H4 (cell line): ENCODE measurements at places on chromosomes 6 and 20. TPM values are rescaled to one million over a fixed set of nuclear protein-coding genes. Genes with fewer than 3 reads are reported as not detected.

GRCh38 chr6:75512591-75512990 lies 19.0 kb upstream of the FILIP1 start:
- no peak for DNase-seq

GRCh38 chr6:36912586-36912985 lies 26.8 kb downstream of the C6orf89 start:
- peak; percentile 86 for DNase-seq

- no peak for DNase-seq
Measured at GRCh38 chr20:40181676-40182075, 507.4 kb downstream of the MAFB start.

DNA sequence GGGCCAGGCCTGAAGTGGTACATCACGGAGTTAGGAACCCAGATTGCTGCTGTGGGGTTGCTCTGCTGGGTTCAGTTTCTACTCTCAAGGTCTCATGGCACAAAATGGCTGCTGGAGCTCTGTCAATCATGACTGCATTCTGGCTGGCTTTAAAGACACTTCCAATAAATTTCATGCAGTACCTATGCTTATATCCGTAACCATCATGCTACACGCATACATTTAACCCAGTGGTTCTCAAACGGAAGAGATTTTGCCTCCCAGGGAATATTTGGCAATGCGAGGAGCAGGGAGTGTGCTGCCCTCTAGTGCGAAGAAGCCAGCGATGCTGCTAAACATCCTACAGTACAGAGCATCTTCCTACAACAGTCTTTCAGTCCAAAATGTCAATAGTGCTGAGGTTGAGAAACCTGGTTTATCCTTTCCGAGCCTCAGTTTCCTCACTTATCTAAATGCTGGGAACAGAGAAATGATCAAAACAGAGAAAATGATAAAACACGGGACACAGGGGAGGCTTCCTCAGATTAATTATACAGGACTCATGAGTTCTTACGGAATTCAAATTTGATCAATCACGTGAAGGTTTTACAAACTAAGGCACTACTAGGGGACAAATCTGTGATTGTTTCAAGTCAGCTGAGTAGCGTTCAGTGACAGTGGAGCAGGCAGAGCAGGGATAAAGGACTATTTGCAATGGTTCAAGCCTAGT lies 9.6 kb upstream of the SLC2A10 start:
- peak; percentile 42 for DNase-seq

GRCh38 chr6:5869676-5870075 lies 137.0 kb downstream of the NRN1 start:
- no peak for DNase-seq

DNA sequence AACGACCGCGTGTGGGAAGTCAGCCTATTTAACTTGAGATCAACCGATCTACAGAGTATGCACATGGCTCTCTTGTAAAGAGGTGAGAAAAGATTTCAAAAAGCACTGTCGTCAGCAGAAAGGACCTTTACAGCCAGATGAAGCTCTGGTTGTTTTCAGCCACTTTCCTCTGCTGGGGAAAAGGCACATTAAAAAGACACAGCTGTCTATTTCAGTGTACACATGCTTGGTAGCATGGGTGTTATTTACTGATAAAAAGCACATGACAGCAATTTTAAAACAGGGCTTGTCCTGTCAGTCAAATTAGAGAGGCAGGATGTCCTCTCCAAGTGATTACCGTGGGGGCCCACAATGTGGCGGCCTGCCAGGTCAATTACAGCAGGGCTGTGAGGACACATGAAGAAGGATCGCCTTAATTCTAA lies 188.9 kb downstream of the PRKN start:
- DNase-seq: no peak

DNA sequence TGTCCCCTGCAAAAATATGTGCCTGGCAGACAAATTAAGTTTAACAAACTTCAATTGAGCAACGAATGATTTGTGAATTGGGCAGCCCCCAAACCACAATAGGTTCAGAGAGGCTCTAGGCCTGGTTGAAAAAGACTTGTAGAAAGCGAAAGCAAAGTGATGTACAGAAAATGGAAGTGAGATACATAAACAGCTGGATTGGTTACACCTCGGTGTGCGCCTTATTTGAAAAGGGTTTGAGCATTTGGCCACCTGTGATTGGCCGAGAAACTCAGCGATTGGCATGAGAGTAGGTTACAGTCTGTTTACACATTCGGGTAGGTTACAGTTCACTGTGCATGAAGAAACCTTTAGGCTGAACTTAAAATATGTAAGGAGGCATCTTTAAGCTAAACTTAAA lies 136.9 kb downstream of the CD83 start:
- DNase-seq: no peak

GRCh38 chr6:20819774-20820400 lies 285.6 kb downstream of the CDKAL1 start:
- DNase-seq: no peak

DNA sequence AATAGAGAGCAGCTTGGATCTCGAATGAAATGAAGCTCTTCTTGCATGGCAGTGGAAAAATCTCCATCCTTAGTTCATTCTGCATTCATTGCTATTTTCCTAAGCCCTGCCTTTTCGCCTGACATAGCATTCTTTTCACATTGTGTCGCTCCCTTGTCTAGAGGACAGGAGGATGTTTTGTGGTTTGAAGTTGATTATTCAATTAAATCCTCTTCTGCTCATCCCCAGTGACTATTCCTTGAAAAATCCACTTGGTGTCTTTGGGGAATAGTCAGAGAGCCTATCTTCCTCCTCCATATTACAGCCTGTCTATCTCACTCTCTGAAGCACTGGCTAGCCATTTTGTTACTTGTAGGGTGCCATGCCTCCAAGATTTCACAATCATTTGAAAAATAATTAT lies 161.2 kb downstream of the KLHL32 start:
- no peak for DNase-seq

DNA sequence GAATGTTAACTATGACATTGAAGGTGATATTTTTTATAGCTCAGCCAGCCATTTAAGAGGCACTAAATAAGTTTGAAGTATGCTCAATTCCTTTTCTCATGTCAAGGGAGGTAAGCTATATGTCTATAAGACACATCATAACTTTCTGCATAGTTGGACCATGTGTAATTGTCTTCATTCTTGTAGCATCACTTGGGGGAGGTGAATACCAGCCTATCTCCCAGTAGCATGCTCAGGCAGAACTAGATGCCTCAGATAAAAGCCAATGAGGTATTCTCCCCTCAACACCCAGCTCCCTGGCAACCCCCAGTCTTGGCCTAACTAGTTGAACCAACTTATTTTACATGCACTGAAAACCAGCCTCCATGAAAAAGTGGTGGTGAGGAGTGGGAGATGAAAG lies 158.3 kb upstream of the JAG1 start:
- no peak for DNase-seq

GRCh38 chr20:5735845-5736510 lies 14.2 kb upstream of the SHLD1 start:
- DNase-seq: no peak

DNA sequence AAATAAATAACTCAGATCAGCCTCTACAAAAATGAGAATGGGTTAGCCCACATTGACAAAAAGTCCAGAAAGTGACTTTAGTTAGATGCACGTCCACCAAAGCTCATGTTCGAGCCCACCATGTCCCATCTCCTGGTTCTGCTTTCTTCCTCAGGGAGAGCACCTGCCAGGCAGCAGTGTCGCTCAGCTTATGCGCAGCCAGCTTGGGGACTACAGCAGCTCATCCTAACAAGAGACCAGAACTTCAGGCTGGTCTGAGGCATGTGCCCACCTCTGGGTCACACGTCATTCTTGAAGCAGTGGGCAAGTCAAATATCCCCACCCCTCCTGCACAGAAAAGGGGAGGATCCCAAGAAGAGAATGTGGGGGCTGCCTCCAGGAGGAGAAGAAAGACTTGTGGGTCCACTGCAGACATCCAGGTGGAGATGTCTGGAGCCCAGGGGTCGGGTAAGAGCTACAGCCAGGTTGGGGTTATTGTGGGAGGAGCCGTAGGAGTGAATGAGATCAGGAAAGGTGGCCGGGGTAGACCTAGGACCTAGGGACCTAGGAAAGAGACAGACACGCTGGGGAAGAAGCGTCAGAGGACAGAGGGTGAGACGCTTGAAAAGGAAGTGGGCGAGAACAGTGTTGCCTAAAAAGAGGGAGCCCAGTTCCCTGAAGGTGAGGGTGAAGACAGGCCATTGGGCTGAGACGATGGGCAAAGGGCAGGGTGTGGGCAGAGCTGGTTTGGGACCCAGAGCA lies 52.5 kb downstream of the SSR1 start:
- DNase-seq: no peak

GRCh38 chr6:31639449-31639861 lies 13.0 kb downstream of the BAG6 start:
- DNase-seq: no peak

DNA sequence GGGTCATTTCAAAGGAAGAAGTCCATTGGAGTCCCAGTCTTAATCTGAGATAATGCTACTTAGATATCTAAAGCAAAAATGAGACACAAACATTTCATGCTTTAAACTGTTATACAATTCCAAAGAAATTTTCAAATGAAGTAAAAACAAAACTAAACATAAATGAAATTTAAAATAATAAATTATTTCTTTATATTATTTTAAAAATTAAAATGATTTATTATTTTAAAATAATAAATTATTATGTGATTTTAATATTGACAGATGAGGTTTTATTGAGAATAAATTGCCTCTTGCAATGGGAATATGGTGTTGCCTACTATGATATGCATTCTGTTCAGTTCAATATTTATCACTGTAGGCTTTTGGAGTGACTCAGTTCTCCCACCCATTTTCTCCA lies 93.7 kb upstream of the BACH2 start:
- DNase-seq: no peak

- DNase-seq: peak; percentile 60
Measured at GRCh38 chr20:8722277-8722928, 346.5 kb upstream of the PLCB4 start.

ZNF391 gene
- 0.37 and 0.91 TPM in 2 replicates for total RNA-seq

MAVS gene
- total RNA-seq: 9.6 and 10.0 TPM in 2 replicates

DPM1 gene
- 115 and 141 TPM in 2 replicates for total RNA-seq

SDCBP2 gene
- total RNA-seq: 0.29 and 0.56 TPM in 2 replicates

TRMT11 gene
- 18.4 and 19.1 TPM in 2 replicates for total RNA-seq
